ENCODE measurements at places on chromosomes 7 and 10. TPM values are rescaled to one million over a fixed set of nuclear protein-coding genes. Genes with fewer than 3 reads are reported as not detected.

GRCh38 chr10:74290708-74291107 is 139.7 kb downstream of the ADK start:
- DNase-seq: no peak

GRCh38 chr10:672203-672602 is 17.3 kb downstream of the DIP2C start:
- DNase-seq: peak; percentile 37

DNA sequence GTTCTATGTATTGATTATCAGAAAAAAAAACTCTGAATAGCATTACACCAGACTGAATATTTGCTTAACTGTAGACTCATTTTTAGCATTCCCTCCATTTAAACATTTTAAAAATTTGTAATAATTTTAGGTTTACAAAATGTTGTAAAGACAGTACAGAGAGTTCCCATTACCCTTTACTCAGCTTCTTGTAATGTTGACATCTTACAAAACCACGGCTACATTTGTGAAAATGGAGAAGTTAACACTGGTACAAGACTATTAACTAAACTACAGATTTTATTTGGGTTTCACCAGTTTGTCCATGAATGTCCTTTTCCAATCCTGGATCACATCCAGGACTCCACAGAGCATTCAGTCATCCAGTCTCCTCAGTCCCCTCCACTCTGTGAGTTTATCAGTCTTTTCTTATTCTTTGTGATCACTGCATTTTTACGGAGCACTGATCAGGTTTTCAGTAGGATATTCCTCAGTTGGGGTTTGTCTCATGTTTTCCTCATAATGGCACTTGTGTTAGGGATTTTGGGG is 130.0 kb upstream of the EEPD1 start:
- DNase-seq: no peak

GRCh38 chr10:131821378-131822012 is 79.3 kb upstream of the PPP2R2D start:
- DNase-seq: no peak

DNA sequence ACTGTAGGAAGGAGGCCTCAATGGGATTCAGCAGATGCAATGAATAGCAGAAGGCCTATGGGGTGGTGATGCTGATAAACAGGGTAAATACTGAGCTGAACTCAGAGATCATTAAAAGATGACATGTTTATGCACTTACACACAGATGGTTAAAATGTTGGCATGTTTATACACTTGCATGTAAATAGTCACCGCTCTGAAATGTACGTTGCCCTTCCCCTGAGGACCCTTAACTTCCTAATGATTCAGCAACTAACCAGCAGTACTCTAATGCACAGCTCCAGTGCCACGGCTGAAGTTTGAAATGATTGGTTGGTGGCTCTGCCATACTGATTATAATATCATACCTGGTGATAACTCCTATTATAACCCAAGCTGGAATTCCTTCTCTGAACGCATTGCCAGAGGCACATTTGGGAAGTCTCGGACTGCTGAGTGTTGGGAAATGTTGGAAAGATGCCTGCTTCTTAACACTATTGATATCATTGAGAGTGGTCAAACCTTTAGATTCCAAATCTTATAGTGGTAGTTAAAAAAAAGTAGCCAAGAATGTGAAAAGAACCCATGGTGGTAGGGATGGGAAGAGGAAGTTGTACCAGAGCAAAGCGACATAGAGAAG is 3.7 kb upstream of the CAV1 start:
- no peak for DNase-seq

- DNase-seq: no peak
Measured at GRCh38 chr10:43292755-43293676, 26.2 kb upstream of the RASGEF1A start.

- no peak for DNase-seq
Measured at GRCh38 chr7:127953423-127954356, 77.5 kb downstream of the LRRC4 start.

GRCh38 chr7:55272328-55272727 is 92.8 kb upstream of the LANCL2 start:
- DNase-seq: no peak

DNA sequence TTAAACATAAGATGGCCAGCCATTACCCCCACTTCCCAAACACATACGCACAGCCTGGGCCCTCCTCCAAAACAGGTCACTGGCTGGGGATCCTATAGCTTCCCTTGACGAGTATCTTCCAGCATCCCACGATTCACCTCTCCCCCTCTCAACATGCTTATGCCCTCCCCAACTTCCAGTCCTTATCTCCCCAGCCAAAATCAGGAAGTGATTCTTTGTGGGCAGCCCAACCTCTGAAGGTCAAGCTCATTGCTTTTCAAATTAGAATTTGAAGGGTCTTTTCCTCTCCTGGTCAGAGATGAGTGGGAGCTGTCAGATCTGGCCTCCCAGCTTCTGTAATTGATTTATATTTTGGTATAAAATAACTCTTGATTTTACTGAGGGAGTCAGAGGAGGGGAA is 133.6 kb downstream of the ATXN7L1 start:
- DNase-seq: no peak

DNA sequence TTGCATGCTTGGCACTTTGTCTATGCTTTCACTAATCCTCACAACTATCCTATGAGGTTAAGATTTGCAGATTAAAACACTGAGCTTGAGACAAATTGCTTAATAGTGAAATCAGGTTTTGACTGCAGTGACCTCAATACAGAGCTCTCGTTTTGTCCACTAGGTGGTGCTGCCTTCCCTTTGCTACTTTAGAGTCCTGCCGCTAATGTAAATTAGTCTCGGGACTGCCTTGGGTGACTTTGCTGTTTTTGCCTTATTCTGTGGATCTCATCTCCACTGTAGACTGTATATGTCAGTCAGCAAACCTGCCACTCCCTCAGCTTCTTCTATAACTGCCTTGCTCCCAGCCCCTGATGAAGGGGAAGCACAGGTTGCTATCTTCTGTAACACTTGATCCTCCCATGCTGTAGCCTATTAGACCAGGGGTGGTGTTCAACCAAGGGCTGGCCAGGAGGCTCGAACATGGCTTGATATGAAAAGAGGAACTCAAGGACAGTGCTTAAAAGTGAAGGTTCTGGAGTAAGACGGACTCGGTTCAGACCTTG is 26.0 kb downstream of the ASB4 start:
- no peak for DNase-seq

- no peak for DNase-seq
Measured at GRCh38 chr10:131129544-131129943, 182.0 kb downstream of the TCERG1L start.

- DNase-seq: no peak
Measured at GRCh38 chr7:50273301-50273700, 31.2 kb upstream of the IKZF1 start.

- DNase-seq: no peak
Measured at GRCh38 chr10:122376364-122376961, 2.0 kb downstream of the PLEKHA1 start.

GRCh38 chr10:127874671-127875448 is 17.9 kb downstream of the CLRN3 start:
- DNase-seq: peak; percentile 37

DNA sequence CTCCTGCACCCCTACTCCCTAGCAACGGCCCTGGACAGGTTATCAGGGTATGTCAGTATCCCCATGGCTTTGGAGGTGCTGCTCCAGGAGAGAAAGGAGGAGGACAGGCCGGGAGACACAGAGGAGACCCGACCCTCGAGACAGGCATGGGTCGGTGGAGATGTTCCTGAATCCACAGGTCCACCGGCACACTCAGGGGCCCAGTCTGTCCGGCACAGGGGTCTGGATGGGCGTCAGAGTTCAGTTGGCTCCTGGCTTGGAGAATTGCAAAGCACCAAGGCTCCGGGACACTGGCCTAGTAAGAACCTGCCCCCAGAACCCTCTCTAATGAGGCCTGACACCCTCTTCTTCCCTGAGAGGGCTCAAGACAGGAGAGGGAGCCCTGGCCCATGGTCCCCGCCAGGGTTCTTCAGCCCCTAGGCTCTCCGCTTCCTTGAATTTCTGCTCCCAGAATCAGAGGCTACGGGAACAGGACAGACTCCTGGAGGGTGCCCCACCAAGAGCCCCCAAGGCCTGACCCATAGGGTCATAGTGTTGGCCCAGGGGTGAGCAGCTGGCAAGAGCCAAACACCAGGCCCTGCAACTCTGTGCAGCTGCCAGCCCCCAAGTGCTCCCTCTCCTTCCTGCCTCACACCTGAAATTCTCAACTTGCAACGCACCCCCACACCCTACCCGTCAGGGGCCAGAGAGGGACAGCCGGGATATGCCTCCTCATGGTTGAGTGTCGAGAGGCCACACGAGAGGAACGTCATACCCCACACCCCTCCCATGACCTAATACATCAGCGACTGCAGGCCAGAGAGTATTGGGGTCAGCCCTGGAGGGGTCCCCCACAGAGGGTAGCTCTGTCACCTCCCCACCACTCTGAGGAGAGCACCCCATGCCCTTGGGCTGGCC is 5.5 kb upstream of the IRF5 start:
- peak; percentile 59 for DNase-seq

DNA sequence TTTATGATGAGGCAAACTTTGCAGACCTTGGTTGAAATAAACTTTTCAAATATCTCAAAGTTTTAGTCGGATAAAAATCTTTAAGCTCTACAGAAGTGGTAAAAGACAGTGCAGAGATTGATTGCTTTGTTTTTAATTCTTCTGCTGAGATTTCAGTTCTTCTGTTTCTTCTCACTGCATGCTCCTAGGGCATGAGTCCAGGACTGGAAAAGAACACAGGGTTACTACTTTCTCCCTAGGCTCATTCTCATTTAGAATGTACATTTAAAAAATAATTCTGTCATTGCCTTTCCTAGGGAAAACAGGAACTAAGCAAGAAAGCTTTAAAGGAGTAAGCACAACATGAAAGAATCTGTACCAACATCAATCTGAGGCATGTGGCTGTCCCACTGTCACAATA is 256.7 kb upstream of the DGKB start:
- DNase-seq: no peak

The LIPN gene
- 0.24 TPM for total RNA-seq

The SAMD9L gene
- total RNA-seq: 2.7 TPM

The SPRN gene
- 0.21 TPM for total RNA-seq

The CC2D2B gene
- total RNA-seq: 0.34 TPM

The BUD23 gene
- total RNA-seq: 65.8 TPM

The GDF2 gene
- not detected for total RNA-seq

The TCERG1L gene
- 4.2 TPM for total RNA-seq

The LRIT1 gene
- total RNA-seq: not detected

The VIPR2 gene
- total RNA-seq: 0.31 TPM

Measured in type B pancreatic cell (in vitro differentiated cells).